Natural killer cell treated with Interleukin-12 subunit alpha and Interleukin-12 subunit beta and Interleukin-15 and Interleukin-18, amount 100 ng/mL, for 72 hours (primary cell): ENCODE measurements at places on chromosomes 1 and 21. TPM values are rescaled to one million over a fixed set of nuclear protein-coding genes. Genes with fewer than 3 reads are reported as not detected.

KCNE1 gene
- 4.7 TPM for total RNA-seq

ADCY10 gene
- total RNA-seq, result 0.33 TPM

UBL4B gene
- not detected for total RNA-seq

CRABP2 gene
- 4.6 TPM for total RNA-seq

MAN1C1 gene
- total RNA-seq, result 2.5 TPM

- no peaks in the 10 kb centered on the region for H3K27me3 ChIP-seq
- no peak for DNase-seq
- H3K36me3 ChIP-seq, result peaks cover 5% of the 10 kb centered on the region
- no peak overlapping the region for H3K4me3 ChIP-seq
Measured at GRCh38 chr21:43957611-43958362, 54.3 kb upstream of the TRAPPC10 start.

GRCh38 chr21:28687586-28687985 is 305.1 kb downstream of the LTN1 start:
- H3K27ac ChIP-seq, result no peak overlapping the region
- no peak overlapping the region for H3K4me3 ChIP-seq

DNA sequence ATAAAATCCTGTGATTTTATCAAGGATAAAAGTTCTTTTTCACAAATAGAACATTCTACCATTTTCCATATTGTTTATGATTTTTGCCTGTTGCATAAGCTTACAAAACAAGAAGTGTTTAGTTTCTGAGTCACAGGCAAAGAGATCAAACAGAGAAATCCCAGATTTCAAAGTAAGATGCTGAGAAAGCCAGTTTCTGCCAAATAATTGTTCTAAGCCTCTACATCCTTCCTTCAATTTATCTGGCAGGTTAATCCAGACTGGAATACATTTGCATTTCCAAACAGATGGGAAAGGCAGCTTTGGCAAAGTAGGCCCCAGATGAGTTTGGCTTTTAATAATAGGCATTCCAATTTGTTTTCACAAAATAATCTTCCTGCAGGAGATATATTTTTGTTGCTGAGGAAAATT is 2.5 kb downstream of the SLC1A7 start:
- H3K27ac ChIP-seq, result no peak overlapping the region
- H3K27me3 ChIP-seq, result no peaks in the 10 kb centered on the region
- peaks cover 20% of the 10 kb centered on the region for H3K4me1 ChIP-seq
- no peak overlapping the region for H3K4me3 ChIP-seq
- peaks cover 9% of the 10 kb centered on the region for H3K36me3 ChIP-seq

GRCh38 chr1:178857126-178857525 is 13.8 kb downstream of the ANGPTL1 start:
- H3K36me3 ChIP-seq, result no peaks in the 10 kb centered on the region
- no peak overlapping the region for H3K27ac ChIP-seq
- no peak for DNase-seq
- no peaks in the 10 kb centered on the region for H3K4me1 ChIP-seq
